ENCODE measurements at places on chromosomes 11 and 22.

- DNase-seq = no peak
These were observed 129.3 kb downstream of the GRIA4 start for GRCh38 chr11:105738986-105739795.

- DNase-seq = no peak
These were observed 18.5 kb downstream of the SLC35F2 start for GRCh38 chr11:107840129-107840484.

GRCh38 chr11:66315921-66316811 lies 678 bp downstream of the CD248 start:
- DNase-seq = no peak

- DNase-seq = no peak
These were observed 488.7 kb downstream of the TBC1D22A start for GRCh38 chr22:47250995-47251765.

- DNase-seq = no peak
These were observed 93.8 kb upstream of the CLPB start for GRCh38 chr11:72528121-72528520.

DNA sequence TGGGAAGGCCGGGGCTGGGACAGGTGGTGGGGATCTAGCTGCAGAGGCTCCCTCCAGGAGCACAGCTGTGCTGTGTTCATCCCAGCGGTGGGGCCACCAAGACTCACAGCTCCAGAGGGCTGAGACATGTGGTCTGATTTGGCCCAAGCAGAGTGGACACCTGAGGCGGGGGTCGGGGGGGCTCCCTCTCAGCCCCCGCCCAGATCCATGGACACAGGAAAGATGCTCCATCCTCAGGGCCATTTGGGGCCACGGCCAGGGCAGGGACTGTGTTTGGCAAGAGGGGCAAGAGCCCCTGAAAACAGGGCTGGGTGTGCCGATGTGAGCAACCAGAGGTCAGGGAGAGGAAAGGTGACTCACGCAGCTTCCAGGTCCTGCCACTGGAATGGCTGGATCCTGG lies 219.4 kb downstream of the BRD1 start:
- DNase-seq = no peak

DNA sequence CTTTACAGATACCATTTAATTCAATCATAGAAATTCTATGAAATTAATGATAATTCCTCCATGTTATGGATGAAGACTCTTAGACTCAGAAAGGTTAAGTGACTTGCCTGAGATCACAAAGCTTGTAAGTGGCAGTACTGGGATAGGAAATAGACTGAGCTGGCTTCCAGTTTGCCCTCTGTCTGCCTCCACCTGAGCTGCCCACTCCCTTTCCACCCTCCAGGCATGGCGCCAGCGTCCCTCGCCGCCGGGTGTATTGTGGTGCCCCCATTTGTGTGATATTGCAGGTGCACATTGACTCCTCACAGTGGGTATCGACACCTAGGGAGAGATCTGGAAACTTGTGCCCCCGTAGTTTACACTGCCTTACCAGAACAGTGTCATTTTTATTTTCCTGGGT lies 9.4 kb upstream of the RPS3 start:
- DNase-seq = no peak

- DNase-seq = no peak
These were observed 83.4 kb upstream of the MYO18B start for GRCh38 chr22:25658633-25659032.

DNA sequence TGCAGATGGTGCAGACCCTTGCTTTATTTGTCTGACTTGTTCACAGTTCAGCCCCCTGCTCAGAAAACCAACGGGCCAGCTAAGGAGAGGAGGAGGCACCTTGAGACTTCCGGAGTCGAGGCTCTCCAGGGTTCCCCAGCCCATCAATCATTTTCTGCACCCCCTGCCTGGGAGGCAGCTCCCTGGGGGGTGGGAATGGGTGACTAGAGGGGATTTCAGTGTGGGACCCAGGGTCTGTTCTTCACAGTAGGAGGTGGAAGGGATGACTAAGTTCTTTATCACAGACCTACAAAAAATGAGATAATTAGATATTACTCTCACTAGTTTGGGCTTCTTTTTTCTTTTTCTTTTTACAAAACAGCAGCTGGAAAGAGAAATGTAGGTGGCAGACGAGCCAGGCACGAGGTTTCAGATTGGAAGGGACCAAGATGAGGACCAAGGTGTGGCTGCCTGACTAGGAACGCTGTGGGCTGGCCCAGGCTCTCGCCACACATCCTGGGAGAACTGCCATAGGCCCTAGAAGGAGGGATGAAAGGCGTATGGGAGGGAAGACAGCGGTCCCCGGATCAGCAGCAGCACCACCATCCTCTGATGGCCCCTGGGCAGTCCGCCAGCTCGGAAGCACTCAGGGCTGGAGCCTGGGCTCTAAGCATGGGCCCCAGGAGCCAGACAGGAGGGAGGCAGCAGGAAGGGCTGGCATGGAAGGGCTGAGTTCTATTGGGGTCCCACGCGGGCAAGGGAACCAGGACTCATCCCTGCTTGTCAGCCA lies 14.2 kb downstream of the TXN2 start:
- no peak for DNase-seq

GRCh38 chr22:21631025-21631424 lies 1.2 kb upstream of the YDJC start:
- DNase-seq = no peak

GRCh38 chr11:96465512-96465911 lies 75.7 kb downstream of the JRKL start:
- DNase-seq = no peak

- no peak for DNase-seq
These were observed 55.2 kb upstream of the MPEG1 start for GRCh38 chr11:59267736-59268475.

DNA sequence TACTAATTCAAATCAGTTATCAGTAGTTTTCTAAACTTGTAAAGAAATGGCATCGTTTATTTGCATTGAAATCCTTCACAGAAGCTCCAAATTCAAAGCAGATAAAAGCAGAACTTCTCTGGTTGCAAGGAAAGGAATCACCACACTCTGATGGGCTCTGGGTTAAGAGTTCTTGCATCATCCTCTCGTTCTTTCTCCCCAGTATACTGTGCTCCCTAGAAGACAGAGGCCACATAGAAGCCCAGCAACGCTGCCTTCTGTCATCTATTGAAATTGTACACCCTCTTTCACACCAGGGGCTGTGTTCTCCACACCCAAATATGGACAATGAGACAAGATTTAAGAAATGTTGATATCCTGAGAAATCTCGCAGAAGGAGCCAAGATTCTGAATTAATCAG lies 29.3 kb downstream of the FAT3 start:
- no peak for DNase-seq

- DNase-seq = no peak
These were observed 9.4 kb downstream of the DGCR8 start for GRCh38 chr22:20089226-20089976.

- no peak for DNase-seq
These were observed 35.2 kb downstream of the MAML2 start for GRCh38 chr11:96307776-96308140.

DNA sequence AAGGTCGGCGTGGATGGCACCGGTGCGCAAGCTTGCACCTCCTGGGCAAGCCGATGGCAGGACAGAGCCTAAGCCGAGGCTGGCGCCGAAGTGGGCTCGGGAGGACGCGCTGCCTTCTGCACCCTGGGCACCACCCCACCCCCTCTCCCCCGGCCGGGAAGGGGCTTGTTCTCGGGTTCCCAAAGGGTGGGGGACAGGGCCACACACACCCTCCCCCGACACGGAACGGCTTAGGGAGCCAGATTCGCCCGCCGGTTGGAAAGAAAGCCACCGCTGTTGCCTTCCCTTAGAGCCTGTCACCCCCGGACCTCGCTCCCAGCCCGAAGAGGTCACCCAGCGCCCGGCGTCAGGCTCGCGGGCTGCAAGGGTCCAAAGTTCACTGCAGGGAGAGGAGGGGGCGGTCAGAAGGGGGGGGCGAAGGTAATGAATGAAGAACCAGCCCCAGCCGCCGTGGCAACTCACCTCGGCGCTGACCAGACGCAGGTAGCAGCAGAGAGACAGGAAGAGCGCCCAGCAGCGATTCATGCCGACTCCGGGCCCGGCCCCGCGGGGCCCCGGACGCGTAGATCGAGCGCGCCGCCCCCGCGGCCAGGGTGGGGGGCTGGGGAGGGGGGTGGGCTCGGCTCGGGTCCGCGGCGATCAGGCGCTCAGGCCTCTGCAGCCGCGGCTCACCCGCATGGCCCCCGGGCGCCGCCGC lies 1.2 kb downstream of the PDGFB start:
- DNase-seq = no peak

DNA sequence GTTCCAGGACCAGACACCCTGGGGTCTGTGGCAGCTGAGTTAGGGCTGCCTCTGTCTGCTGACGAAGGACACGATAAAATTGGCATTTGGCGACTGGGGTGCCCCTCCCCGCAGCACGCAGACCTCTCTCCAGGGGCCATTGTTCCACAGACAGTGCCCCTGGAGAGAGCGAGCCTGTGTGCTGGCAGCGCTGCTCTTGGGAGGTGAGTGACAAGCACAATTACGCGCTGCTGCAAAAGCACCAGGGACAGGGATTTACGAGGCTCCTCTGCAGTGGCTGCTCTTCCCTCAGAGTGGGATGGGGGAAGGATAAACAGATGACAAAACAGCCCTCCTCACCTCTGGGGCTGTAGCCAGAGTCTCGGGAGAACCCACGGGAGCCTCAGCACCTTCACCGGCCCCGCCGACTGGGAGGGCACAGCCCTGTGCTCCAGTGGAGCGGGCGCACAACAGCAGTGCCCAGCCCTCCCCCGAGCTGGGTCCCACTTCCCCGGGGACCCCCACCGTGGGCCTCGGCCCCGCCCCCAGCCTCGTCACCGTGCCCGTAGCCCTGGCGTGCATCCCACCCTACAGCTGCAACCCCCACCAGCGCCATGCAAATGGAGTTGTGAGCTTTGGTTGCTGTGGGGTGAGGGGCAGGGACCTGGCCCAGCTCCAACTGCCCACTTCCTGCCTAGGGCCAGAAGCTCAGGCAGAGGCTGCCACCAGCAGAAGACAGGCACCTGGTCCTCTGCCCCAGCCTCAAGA lies 19.6 kb downstream of the CHID1 start:
- no peak for DNase-seq

DNA sequence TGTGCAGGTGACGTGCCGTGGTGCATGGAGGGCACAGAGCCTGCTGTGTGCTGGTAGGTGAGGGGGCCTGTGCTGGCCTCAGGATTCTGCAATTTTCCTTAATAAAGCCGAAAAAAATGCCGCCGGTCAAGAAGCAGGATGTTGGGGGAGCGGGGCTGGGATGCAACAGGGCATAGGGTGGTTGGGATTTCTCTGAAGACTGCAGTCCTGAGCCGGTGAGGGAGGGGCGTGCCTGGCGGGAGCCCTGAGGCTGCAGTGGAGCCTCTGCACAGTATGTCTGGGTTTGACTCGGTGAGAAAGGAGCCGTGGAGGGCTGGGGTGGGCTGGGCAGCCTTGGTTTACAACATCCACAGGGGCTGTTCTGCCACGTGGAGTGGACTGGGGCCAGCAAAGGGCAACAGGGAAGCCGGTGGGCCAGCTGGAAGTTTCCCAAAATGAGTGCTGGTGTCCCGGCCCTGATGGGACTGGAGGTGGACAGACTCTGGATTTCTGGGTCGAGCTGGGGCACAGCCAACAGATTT lies 1.3 kb downstream of the CDHR5 start:
- no peak for DNase-seq

DNA sequence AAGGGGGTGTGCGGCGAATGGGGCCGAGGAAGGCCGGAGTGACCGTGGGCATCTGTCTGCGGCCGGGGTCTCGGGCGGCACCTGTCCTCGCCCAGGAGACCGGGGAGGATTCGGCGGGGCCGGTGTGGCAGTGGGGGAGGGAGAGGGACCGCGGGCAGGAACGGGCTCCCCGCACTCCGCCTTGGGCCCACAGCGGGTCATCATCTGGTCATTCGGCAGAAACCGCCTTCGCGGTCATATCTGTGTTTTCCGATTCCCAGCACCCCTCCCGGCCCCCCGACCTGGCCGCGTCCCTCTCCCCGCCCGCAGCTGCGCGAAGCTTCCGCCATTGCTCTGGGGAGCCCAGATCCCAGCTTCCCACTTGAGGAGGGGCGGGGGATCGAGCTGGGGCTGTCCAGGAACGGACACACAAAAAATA lies 824 bp upstream of the CBX6 start:
- no peak for DNase-seq

- DNase-seq = no peak
These were observed 138.0 kb downstream of the TRPC6 start for GRCh38 chr11:101445761-101446160.

- no peak for DNase-seq
These were observed 30.8 kb downstream of the RSPH14 start for GRCh38 chr22:23110922-23111527.

GRCh38 chr11:103633068-103633788 lies 403.2 kb upstream of the DDI1 start:
- no peak for DNase-seq

GRCh38 chr22:43812890-43813289 lies 785 bp upstream of the EFCAB6 start:
- DNase-seq = no peak

DNA sequence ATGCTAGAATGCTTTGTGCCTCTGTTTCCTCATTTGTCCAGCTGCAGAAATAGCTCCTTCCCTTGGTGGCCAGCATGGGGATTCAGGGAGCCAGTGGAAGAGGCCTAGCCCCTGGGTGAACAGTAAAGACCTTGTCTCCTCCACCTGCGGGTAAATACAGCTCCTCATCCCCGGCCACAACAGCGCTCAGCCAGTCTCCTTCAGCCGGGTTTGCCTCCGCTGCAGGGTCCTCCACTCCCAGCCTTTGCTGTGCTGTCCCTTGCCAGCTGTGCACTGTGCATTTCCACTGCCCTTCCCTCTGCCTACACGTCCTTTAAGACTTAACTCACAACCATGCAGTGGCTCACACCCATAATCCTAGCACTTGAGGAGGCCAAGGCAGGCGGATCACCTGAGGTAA lies 1.5 kb upstream of the CDC42EP1 start:
- DNase-seq = no peak

DNA sequence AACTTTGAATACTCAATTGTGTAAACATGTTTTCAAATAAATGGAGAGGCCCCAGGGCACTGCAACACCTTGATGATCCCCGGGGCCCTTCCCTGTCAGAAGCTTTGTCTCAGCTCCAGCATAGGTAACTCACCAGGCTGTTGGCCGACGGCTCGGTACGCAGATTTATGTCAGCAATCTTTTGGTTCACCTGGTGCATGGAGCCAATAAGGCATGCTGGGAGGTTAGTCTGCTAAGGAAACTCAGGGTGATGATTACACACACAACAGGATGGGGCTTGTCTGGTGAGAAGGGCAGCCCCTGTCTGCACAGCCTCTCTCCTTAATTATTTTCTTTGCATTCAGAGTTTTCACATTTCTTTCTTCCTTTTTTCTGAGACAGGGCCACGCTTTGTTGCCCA lies 10.8 kb downstream of the FAM227A start:
- no peak for DNase-seq

GRCh38 chr11:17979770-17980371 lies 33.0 kb downstream of the SERGEF start:
- no peak for DNase-seq

GRCh38 chr22:32574958-32575910 lies 100.6 kb downstream of the FBXO7 start:
- DNase-seq = no peak
